ENCODE measurements at places on chromosomes 6 and 20.

- DNase-seq, result no peak
Observed at GRCh38 chr6:64590965-64591675, 955.5 kb downstream of the PHF3 start.

DNA sequence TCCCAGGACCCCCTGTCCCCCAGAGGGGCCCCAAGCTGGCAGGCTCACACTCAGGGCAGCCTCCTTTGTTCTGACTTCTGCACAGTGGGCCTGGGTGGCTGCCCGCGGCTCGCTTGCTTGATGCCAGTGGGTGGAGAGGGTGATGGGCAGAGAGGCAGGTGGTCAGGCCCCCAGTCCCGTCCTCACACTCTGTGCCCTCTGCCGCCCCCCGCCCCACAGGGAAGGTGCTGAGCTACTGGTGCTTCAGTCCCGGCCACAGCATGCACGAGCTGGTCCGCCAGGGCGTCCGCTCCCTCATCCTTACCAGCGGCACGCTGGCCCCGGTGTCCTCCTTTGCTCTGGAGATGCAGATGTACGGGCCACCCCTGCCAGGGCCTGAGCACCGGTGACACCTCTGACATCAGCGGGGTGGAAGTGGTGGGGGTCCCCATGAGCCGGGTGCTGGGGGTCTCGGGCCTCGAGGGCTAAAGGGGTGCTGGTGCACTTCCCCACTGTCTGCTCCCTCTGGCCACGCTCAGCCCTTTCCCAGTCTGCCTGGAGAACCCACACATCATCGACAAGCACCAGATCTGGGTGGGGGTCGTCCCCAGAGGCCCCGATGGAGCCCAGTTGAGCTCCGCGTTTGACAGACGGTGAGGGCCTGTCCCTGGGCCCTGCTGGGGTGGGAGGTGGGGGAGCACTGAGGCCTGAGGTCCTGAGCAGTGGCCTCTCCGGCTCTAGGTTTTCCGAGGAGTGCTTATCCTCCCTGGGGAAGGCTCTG, 8.9 kb upstream of the TNFRSF6B start:
- DNase-seq, result no peak

DNA sequence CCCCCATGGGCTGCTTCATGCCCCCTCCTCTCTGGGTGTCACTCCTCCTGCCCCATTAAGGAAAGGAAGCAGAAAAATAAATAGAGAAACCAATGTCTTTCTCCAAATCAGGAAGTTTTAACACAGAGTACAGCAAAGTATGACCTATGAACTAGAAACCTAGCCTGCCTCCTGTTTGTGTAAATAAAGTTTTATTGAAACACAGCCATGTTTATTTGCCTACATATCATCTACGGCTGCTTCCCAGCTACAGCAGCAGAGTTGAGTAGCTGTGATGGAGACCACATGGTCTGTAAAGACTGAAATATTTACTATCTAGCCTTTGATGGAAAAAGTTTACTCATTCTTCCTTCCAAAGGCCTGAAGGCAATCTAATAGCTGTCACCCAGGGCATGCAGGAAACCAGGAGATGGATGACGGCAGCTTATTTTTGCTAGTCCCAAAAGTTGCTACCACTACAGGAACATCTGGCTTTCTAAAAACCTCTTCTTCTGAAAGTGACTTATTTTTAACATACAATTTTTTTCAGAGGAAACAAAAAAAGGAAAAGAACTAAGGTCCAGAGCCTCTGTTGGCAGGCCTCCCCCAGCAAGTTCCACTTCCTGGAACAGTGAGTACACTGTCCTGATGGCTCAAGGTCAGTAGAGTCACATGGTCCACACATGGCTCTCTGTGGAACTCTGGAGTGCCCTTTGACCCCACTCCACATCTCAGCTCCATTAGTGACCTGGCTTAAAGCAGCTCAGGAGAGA, 287.8 kb downstream of the PTPRT start:
- DNase-seq, result no peak

DNA sequence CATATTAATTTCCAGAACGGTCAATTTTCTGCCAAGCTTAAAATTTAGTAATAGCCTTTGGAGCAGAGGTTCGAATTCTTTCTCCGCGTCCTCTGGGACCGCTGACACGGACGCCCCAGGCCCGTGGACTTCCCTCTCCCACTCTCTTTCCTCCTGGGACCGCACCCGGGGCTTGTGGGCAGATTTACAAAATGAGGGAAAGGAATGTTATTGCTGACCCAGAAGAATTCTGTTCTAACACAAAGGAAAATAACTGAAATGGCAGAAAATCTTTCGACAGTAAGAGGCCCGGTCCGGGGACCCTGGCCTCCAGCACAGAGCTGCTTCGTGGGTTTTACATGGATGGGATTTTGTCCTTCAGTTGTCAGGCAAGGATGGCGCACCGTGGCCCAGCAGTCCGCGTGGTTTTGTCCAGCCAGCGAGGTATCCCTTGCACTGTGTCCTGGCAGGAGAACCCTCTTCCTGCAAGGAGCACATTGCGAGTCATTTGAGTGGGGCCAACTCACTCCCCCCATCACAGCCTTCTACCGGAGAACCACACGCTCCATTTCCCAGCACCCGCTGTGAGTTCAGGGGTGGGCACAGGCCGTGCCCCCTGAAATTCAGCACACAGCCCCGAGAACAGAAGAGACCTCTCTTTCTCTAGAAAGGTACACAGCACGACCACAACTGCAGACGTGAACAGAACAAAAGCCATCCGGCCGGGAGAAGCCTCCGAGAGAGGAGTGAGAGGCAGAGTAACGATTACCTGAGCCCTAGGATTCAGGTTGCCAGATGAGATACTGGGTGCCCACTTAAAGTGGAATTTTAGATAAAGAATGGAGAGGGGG, 106.0 kb upstream of the AFDN start:
- DNase-seq, result no peak

All from activated CD8-positive, alpha-beta memory T cell treated with anti-CD3 and anti-CD28 coated beads for 4 hours (primary cell).